ENCODE measurements at places on chromosomes 3 and 15.
A peak's percentile ranks its signal among the peaks of the same experiment; 100 is the strongest.

DNA sequence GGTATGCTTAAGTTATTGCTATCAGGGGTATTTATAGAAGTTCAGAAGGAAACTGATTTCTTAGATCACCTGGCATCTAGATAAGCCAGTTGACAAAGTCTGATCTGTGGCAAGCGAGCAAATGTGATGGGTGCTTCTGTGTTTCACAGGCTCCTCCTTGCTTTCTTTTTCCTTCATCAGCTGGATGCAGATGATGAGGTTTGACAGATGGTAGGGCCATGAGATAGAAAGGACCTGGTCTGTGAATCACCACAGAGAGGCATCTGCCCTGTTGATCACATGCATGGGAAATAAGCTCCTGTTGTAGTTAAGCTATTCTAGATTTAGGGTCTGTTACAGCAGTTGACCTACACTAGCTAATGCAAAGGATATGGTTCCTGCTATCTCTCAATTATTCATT lies 372.0 kb downstream of the NEK10 start:
- no peak for DNase-seq

DNA sequence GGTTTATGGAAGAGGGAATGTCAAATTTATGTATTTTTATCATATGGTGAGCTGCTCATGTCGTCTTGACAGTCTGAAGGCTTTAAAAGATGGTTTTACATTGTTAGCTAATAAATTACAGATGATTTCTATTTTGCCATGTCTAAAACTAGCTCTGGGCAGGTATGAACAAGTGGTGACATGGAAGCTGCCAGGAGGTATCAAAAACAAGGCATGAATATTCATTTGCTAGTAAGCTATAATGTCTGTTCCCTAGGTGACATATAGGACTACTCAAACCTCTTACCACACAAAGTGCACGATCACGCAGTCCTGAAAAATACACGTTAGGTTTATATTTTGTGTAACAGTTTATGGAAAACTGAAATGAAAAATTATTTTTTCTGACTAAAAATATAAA lies 34.8 kb downstream of the ST3GAL6 start:
- DNase-seq = no peak

DNA sequence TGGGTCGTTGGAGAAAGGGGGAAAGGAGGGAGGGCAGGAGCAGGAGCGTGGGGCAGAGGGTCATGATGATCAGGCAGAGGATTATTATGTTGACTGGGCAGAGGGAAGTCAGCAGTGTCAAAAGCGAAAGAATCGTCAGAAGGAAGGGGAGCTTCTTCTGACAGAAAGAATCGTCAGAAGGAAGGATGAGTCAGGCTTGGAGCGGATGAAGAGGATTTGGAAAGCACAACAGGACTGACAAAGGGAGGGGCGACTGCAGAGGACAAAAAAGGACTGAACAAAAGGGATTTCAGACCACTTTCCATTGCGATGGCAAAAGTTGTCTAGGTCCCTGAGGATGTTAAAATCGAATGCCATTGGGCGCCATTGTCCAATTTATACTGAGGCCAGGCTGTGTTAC lies 1053.5 kb downstream of the SI start:
- DNase-seq = no peak

- no peak for DNase-seq
These were observed 44.7 kb downstream of the RORA start for GRCh38 chr15:61184431-61184830.

GRCh38 chr3:44326019-44326418 lies 12.5 kb upstream of the TCAIM start:
- no peak for DNase-seq

DNA sequence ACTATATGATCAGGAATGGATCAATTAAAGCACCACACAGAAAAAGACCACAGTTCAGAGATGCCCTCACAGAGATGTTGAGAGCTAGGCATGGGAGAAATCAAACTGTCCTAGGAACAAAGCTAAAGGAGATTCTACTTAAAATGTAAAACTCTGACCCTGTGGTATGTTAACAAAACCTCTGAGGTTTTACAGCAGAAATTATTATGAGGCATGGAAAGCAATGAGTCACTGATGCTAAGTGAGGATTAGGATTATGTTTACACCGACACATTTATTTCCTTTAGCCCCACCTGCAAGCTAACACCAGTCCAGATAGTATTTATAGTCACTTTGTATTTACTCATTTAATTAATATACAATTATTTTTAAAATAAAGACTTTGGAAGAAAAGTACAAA lies 1242.2 kb downstream of the OTOL1 start:
- DNase-seq = no peak

DNA sequence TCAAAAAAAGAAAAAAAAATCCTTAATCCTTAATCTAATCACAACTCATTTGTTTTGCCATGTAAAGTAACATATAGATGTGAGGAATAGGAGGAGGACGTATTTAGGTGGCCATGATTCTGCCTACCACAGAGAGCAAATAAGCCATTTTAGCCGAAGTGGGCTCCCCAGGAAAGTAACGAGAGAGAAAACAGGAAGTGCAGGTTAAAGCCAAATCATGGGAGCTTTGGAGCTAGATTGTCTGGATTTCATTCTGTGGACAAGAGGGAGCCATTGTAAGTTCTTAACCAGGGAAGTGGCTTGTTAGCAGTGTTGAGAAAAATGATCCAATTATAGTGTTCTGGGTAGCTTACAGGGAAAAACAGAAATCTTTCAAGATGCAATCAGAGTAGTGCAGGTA lies 9.4 kb downstream of the TMOD2 start:
- DNase-seq = no peak

GRCh38 chr3:31670136-31670535 lies 137.4 kb downstream of the STT3B start:
- DNase-seq = no peak

GRCh38 chr3:144810160-144810559 lies 838.5 kb downstream of the DIPK2A start:
- DNase-seq = no peak

- no peak for DNase-seq
These were observed 21.6 kb downstream of the ESYT3 start for GRCh38 chr3:138455801-138456716.

GRCh38 chr15:48872632-48873031 lies 5.3 kb upstream of the EID1 start:
- no peak for DNase-seq

DNA sequence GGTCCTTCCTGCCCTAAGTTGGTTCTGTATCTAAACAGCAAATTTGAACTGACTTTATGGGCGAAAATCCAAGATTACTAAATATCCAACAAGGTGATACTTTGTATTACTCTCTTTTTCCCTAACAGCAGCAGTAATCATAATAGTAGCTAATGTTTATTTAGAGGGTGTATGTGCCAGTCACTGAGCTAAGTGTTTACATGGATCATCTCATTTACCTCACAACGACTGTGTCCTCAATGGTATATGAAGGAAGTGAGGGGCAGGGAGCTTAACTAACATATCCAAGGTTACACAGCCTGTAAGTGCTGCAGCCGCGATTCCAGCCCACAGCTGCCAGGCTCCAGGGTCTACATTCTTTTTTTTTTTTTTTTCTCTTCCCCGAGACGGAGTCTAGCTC lies 10.3 kb upstream of the LRRC34 start:
- DNase-seq = no peak

DNA sequence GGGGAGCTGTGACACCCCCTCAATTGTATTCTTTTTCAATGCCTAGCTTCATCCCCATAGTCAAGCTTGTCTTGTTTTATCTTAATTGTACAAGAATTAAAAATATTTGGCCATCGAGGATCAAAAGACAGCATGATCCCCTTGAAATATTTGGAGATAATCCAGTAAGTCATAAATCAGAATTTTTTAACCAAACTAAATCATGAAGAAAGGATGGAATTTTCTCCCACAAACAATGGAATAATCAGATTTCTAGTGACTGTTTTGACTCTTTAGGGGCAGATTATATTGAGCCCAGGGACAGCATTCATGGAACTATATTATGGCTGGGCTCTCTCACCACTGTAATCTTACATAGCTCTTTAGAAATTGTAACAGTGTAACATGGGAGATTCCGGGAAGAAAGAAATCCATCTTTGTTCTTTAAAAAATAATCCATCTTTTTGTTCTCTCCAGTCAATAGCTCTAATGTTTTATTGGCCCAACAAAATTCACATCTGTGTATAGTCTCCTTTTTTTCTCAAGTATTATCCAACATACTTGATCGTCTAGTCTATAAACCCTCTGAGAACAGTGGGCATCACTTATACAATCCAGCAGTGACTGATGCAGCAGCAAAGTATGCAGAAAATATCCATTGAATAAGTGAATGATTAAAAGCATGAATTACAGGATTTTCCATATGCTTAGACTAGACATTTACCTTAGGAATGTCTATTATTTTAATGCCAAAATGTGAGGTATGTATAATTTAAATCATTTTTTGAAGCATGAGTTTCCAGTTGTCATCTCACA lies 277.0 kb upstream of the PLSCR5 start:
- no peak for DNase-seq

GRCh38 chr3:72341920-72342319 lies 506.3 kb downstream of the SHQ1 start:
- no peak for DNase-seq

GRCh38 chr15:74396146-74396438 lies 28.6 kb upstream of the CYP11A1 start:
- DNase-seq = no peak

DNA sequence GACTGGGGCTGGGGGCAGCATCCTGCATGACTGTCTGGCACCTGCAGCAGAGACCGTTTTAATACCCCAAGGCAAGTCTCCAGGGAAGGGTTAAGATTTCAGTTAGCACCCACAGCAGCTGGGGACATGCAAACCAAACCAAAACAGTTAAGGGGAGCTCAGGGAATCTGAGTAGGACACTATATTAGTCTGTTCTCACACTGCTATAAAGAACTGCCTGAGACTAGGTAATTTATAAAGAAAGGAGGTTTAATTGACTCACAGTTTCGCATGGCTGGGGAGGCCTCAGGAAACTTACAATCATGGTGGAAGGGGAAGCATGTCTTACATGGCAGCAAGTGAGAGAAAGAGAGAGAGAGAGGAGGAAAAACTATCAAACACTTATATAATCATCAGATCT lies 25.3 kb downstream of the GALNT15 start:
- DNase-seq = no peak

DNA sequence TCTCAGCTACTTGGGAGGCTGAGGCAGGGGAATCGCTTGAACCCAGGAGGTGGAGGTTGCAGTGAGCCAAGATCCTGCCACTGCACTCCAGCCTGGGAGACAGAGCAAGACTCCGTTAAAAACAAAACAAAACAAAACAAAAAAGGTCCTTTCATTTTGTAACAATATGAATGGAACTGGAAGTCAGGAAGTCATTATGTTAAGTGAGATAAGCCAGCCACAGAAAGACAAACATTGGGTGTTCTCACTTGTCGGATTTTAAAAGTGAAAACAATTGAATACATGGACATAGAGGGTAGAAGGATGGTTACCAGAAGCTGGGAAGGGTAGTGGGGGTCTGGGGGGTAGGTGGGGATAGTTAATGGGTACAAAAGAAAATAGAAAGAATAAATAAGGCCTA lies 12.5 kb upstream of the B3GALNT1 start:
- no peak for DNase-seq

- DNase-seq = no peak
These were observed 106.3 kb downstream of the CHDH start for GRCh38 chr3:53739966-53740365.

GRCh38 chr3:122092460-122093165 lies 37.5 kb downstream of the CD86 start:
- peak; percentile 36 for DNase-seq

- DNase-seq = no peak
These were observed 2.5 kb downstream of the AMOTL2 start for GRCh38 chr3:134371542-134372324.

DNA sequence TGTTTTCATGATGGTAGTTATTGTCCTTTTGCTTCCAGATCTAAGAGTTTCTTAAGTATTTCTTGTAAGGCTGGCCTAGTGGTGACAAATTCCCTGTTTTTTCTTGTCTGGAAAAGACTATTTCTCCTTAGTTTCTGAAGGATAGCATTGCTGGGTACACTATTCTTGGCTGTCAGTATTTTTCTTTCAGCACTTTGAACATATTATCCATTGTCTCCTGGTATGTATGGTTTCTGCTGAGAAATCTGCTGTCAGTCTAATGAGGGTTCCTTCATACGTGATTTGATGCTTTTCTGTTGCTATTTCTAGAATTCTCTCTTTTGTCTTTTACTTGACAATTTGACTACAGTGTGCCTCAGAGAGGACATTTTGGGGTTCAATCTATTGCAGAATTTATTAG lies 134.3 kb downstream of the CGGBP1 start:
- DNase-seq = no peak

DNA sequence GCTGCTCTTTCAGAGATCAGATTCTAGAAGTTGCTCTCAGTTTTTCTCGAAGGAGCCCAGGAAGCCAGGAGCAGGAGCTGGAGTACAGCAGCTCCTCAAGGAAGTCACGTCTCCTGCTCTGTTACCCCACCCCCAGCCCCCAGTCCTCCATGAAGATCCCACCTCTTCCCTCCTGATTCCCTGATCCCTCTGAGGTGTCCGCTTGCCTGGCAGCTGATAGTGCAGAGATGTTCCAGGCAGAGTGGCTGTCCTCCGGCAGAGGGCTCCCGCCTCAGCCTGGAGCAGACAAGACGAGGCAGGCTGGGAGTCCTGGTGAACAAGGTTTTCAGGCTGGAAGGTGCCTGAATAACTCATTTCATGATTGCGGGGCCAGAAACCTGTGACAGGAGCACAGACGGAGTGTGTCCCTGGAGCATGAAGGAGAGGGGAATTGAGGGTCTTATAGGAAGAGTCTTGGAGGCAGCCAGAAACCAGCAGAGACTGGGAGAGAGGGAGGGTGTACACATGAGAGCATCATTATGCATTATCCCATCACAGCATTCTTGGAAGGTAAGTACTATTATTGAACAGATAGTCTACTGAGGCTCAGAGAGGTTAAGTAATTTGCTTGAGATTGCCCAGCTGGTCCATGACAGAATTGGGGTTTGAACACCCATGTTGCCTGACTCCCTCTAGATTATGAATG lies 1.2 kb downstream of the HRH1 start:
- no peak for DNase-seq

DNA sequence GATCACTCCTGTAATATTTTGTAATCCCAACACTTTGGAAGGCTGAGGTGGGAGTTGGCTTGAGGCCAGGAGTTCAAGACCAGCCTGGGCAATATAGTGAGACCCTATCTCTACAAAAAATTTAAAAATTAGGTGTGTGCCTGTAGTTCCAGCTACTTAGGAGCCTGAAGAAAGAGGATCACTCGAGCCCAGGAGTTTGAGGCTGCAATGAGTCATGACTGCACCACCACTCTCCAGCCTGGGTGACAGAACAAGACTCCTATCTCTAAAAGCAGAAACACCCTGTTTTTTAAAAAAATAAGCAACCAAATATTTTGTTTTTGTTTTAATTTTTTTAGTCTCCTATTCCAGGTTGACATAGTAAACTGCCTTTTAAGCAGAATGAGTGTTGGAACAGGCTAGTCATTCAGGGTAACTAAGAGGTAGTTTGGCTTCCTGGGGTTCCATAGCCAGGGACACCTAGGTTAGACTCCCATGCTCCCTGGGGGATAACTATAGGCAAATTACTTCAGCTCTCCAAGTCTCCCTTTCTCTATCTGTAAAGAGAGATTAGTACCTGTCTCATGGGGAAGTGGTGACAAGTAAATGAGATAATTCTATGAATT lies 114.6 kb upstream of the C15orf61 start:
- no peak for DNase-seq
